ENCODE measurements at places on chromosomes 6 and 20. TPM values are rescaled to one million over a fixed set of nuclear protein-coding genes. Genes with fewer than 3 reads are reported as not detected.

NOTCH4 gene
- 4.1 TPM for total RNA-seq

LY6G6C gene
- not detected for total RNA-seq

NKAPL gene
- 0.47 TPM for total RNA-seq

ZNF391 gene
- total RNA-seq = 1.8 TPM

LCA5 gene
- 1.3 TPM for total RNA-seq

PTCRA gene
- not detected for total RNA-seq

DLK2 gene
- total RNA-seq = 0.27 TPM

KIZ gene
- total RNA-seq = 10.0 TPM

- DNase-seq = no peak
Measured at GRCh38 chr6:155883741-155884140, 428.1 kb upstream of the NOX3 start.

GRCh38 chr6:92667843-92668242 lies 751.5 kb downstream of the EPHA7 start:
- DNase-seq = no peak

DNA sequence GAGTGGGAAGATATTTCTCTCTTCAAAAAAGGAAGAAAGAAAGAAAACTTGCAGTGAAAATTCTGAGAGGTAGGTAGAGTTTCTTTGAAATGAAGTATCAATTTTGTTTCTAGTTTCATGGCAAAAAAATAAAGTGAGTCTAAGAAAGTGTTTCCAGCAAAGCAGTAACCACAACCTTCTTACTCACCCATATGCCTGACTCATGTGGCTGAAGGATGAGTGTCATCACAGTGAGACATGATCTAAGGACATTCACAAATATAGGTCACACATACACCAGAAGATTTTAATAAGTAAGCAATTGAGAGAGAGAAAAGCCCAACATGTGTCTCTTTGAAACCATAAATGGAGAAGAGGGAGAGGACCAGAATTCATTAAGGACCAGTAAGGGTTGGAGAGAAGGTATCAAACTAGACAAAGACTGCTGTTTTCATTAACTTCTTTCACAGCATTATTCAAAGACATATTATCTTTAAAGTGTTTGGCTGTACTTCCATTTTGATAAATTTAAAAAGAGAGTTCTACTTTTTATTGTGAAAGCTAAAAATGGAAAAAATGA lies 169.5 kb downstream of the FRK start:
- DNase-seq = no peak

- DNase-seq = no peak
Measured at GRCh38 chr6:110589865-110590513, 113.6 kb upstream of the SLC22A16 start.

DNA sequence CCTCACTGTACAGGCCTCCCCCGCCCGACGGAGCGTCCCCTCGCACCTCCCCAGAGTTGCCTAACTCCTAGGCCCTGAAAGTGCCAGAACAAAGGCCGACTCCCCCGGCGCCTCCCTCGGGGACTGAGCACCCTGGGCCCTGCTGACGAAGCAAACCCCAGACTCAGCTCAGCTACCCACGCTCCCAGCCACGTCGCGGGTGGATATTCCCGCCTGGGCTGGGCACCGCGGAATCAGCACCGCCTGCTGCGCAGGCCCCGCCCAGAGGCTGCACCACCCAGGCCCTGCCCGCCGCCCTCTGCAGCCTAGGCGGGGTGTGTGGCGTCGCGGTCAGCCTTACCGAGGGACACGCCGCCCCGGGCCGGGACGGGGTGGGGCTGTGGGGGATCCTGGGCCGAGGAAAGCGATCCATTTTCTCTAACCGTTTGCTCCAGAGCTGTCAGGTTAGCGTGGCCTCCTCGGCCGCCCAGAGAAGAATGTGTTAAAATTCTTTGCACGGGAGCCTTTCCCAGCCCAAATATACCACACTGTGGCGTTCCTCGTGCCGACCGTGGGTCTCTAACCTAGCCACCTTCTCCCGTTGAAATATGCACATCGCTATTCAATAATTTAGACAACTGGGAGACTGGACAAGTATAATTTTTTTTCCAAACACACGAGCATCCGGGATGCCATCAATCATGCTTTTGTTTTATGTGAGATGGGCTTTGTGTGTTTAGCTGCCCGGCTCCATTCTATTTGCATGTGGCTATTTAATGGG lies 31.4 kb downstream of the TFAP2A start:
- DNase-seq = no peak

- peak; percentile 11 for DNase-seq
Measured at GRCh38 chr6:127343809-127344659, 625 bp upstream of the ECHDC1 start.

DNA sequence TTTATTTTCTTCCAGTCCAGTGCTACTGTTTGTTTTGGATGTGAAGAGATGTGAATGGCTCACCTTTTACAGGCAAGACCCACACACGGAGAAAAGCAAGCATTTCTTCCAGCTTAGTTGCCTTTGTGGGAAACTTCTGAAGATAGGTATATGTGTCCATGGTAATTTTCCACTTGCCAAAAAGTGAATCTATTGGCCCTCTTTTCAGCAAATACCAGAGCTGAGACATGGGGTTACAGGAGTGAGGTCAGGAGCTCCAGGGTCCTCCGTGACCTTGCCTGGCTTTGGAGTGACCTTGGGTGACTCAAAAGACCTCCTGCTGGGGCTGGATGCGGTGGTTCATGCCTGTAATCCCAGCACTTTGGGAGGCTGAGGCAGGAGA lies 166.7 kb downstream of the SCML4 start:
- no peak for DNase-seq

DNA sequence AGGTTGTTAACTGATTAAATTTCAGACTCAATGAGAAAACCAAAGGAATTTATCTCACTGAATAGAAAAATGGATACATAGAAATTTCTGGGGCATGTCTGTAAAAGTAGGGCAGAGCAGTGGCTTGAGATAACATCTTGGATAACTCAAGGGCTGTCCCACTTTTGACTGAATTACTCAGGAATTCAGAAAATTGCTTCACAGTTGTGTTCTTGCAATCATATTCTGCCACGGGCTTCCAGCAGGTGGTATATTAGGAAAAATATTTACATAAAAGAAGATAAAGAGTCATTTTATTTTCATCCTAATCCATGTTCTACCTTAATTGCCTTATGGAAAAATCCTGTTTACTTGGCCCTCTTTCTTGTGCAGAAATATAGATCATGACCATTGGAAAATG lies 156.4 kb upstream of the AKIRIN2 start:
- no peak for DNase-seq

DNA sequence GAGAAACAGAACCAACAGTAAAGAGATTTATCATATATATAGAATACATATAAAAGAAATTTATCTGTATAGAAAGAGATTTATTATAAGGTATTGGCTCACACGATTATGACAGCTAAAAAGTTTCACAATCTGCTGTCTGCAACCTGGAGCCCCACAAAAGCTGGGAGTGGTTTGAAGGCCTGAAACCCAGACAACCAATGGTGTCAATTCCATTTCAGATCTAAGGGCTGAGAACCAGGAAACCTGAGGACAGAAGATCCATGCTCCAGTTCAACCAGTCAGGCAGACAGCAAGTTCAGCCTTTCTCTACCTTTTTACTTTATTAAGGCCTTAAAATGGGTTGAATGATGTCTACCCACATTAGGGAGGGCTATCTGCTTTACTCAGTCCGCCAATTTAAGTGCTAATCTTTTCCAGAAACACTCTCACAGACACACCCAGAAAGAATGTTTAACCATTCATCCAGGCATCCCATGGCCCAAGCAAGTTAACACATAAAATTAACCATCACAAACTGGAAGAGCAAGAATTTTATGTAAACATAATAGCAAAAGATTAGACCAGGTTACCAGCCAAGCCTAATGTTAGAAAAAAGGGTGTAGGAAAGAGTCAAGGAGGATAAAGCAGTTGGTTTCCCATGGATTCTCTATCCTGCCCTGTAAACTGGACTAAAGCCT lies 170.9 kb downstream of the FUT9 start:
- no peak for DNase-seq

GRCh38 chr20:23258747-23259121 lies 91.9 kb upstream of the NXT1 start:
- no peak for DNase-seq

GRCh38 chr6:53825532-53826321 lies 30.9 kb downstream of the LRRC1 start:
- DNase-seq = no peak

DNA sequence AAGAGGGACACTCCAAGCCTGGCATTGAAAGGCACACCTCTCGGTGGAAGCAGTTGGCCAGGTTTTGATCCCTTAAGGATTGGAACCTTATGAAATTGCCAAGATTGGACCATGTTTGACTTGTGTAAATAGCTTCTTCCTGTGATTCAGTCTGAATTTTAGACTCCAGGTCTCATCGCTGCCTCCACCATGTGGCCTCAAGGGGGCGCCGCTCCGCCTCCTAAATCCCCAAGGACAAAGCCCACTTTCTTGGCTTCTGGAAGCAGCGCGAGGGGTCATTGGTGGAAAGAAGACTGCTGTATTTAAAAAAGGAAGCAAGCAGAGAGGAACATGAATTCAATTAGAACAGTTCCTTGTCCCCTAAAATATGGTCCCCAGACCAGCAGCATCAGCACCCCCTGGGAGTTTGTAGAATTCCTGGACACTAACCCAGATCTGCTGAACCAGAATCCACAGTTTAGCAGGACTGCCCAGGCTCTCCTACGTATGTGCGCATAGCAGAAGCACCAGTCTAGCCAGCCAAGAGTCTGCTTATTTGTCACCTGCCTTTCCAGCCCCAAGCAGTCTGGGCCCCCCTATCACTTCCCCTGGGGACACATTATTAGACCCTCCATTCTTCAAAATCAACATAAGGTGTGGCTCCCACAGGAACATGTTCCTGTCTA lies 108.5 kb downstream of the LY86 start:
- DNase-seq = peak; percentile 74

DNA sequence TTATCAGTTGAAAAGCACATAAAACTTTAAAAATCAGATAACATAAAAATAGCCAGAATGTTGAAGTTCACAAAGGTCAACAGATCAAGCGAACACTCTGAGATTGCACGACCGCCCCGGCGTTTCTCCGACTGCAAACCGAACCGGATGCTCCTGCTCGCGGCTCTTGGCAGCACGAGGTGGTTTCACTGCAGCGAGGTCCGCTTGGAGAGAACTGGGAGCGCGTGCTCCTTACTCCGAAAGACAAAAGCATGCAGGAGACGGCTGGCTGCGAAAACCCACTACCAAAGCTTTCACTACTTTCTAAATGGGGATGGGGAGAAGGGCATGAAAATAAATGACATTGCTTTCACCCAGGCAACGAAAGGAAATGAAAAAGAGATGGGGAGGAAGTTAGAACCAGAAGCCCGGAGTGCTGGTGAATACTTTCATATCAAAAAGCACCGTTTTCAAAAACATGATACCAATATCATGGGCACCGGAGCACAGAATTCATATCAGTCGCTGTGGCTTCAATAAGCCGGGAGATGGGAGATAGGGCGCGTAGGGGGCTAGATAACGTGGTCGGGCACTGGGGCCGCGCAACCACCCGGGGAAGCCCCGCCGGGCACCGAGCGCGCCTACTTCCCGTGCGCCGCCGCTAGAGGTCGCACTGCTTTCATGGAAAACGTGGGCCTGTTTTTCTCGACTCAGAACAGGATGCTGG lies 8.3 kb upstream of the ANKRD60 start:
- DNase-seq = peak; percentile 43

DNA sequence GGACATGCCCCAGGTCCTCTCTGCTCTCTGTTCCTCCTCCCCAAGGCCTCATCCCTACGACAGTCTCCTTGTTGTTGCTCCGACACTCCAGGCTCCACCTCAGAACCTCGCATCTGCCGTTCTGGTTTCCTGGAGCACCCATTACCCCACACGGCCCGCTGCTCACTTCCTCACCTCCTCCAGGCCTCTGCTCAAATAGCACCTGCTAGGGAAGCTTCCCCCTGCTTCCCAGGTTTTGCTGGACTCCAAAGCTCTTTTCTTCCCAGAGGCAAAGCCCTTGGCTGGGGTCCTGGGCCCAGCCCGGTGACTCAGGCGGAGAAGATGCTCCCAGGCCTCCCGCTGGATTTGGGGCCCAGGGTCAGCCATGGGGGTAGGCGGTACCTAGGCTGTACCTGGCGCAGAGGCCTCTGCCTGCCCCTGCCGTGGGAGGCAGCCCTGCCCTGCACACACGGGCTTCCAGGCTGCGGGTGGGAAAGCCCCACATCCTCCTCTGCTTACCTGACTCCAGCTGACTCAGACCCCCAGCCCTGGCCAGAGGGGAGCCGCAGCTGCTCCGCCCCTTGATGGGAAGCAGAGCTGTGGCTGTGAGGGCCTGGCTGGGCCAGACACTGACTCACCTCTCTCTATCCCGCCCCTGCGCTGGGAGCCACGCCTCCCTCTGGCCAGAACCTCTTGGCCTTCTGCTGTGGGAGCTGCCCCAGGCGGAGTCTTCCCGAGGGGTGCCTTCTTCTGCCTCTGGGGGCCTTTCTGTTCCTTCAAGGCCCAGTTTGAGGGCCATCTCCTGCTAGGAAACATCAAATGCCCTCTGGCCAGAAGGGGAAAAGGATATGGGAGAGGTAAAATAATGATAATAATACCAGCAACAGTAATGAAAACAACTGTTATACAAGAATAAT lies 130.5 kb downstream of the CEBPB start:
- peak; percentile 89 for DNase-seq

- no peak for DNase-seq
Measured at GRCh38 chr6:132190815-132191175, 210.5 kb downstream of the MOXD1 start.

DNA sequence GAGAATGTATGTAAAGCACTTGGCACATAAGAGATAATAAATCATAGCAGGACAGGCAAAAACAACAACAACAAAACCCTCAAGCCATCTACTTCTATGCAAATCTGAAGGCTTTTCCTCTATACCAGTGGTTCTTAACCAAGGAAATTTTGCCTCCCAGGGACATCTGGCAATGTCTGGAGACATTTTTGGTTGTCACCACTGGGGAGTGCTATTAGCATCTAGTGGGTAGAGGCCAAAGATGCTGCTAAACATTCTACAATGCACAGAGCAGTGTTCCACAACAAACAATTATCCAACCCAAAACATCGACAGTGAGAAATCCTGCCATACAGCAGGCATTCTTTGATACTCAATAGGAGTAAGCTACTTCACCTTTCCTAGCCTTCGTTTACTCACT lies 28.2 kb downstream of the NDRG3 start:
- DNase-seq = no peak

GRCh38 chr6:143060806-143061596 lies at the start of gene AIG1:
TSS of gene AIG1 (plus strand) at chr6:143060889. CDS start at chr6:143060926, 37 bp downstream.
- DNase-seq = peak; percentile 84

DNA sequence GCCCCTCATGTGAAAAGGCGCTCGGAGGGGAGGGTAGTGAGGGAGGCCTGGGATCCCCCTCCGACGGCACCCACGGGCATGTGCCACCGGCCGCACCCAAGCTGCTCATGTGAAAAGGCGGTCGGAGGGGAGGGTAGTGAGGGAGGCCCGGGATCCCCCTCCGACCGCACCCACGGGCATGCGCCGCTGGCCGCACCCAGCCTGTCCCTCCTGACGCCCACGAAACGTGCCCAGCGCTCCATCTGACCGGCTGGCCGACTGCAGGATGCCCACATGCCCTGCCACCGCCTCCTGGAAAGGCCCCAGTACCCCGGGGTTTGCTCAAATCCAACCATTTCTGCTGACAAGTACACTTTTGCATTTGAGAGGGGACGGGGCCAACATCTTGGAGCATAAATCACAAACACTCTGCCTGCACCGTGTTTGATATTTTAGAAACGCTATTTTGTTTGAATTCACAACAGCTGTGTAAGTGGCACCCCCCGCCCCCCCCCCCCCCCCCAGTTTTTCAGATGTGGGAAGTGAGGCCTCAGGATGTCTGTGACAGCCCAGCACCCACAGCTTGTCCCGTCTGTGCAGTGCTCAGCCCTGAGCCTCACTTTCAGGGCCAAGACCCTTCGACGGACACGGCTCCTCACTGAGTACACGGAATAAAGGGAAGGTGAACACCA lies 34.1 kb downstream of the SLC2A4RG start:
- DNase-seq = no peak

GRCh38 chr6:22008248-22008836 lies 288.5 kb downstream of the PRL start:
- DNase-seq = no peak

All from left colon (tissue), 2 donors.